ENCODE measurements at places on chromosomes 16 and 17.
A peak's percentile ranks its signal among the peaks of the same experiment; 100 is the strongest.

DNA sequence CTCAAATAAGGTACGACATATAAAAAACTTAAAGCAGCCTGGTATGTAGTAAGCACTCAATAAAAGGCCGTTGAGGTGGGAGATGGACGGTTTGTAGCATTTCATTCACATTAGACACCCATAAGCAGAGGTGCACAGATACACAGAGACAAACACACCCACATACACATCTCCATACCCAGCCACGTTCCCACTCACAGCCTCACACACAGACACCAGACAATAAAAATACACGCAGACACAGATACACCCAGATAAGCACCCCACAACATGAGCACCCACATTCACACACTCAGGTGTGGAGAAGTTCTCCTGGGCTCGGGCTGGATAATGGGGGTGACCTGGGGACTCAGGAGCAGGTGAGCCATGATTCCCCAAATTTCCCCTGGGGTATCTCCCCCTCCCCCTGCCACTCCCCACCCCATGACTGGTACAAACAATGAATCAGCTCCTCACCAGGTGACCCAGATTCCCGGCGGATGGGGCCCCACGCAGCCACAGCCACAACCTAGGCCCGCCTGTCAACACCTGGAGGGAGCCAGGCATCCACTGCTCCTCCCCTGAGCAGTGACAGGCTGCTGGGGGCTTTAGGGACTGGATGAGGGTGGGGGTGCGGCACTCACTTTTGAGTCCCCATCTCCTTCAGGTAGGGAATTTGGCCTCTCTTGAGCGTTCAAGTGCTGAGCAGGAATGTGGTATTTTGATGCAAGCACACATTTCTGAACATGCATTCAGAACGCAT lies 2.7 kb downstream of the DLX3 start:
- no peak for DNase-seq

- DNase-seq: peak; percentile 8
These were observed 8.8 kb upstream of the CNOT1 start for GRCh38 chr16:58638148-58639036.

DNA sequence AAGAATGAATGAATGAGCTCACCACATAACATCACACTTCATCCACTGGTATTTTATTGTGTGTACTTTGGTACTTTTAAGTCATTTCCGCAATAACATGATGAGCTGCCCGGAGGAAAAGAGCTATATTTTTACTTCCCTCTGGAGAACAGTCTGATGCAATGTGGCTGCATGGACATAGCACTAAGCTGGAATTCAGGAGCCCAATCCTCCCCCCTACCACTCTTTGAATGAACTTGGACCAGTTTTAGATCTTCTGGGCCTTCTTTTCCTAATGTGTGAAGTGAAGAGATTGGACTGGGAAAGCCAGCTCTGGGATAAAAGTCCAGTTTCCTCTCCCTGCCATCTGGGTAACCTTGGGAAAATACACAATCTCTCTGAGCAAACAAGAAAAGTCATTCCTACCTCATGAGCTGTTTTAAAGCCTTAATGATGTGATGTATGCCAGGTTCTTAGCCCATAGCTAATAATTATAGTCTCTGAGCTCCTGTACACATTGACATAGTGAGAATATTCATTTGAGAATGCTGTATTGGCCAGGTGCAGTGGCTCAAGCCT lies 79.3 kb downstream of the ABCC12 start:
- peak; percentile 36 for DNase-seq

- no peak for DNase-seq
These were observed 189.7 kb downstream of the IRX5 start for GRCh38 chr16:55120408-55120807.

- no peak for DNase-seq
These were observed 50.1 kb downstream of the BRIP1 start for GRCh38 chr17:61813211-61813610.

DNA sequence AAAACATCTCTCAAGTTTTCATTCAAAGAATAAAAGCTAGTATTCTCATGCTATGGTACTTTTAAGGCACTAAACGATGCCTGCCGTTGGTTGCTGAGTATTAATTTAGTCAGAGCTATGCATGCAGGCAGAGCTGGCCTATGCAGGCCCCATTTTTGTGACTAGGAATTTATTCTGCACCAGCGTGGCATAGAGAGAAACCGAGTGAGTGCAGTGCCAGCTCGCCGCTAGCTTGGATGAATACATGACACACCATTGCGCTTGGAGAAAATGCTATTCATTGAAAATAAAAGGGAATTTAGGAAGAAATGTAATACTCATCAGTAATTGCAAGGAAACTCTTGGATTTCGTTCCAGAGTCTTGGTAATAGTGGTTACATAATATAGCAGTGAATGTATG lies 231.6 kb upstream of the RBFOX1 start:
- DNase-seq: no peak

DNA sequence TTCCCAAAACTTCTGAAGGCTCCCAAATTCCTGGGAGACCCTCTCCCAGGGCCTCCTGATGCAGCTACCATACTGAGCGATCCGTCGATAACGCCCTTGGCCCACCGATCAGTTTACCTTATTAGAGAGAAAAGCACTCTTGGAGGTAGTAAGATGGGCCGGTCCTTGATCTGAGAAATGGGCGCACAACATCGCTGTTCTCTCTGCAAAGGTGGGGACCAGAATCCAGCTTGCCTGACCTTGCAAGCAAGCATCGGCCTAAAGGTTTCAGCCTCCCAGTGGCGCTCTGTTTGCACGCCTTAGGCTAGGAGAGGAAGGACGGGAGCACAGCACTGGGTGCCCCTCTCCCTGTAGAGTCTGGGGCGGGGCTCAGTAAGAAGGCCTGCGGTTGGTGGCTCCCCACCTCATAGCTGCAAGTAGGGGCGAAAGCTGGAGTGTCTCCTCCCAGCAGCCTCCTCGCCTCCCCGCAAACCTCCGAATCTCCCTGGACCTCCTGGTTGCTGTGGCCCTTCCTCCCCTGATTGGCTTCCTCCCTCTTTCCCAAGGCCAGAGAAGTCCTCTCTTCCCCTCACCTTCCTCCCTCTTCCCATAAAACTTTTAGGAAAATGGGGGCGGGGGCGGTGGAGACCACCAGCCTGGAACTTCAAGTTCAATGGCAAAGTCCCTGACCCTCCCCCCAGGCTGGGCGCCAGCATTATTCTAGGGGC lies at the start of gene PRAC1:
Gene PRAC1, minus strand, starts transcription at position 318 of the 707 bp plus-strand sequence. Its CDS starts 126 bp downstream, at position 192.
- DNase-seq: no peak

DNA sequence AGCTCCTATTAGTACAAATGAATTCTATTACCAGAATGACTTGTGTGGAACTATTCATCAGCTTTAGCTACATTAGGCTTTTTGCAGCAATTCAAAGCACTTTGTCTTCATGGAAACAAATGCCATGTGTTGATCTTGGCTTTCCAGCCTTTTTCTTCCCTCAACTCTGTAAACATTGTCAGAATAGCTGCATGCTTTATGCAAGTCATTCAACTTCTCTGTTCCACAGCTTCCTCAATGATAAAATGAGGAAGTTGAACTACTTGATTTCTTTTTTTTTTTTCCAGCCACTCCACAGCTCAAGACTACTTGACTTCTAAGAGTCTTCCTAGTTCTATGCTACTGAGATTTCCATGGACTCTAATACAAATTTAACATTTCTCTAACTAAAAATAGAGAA lies 41.1 kb downstream of the KIAA0753 start:
- no peak for DNase-seq

GRCh38 chr17:72535779-72536178 lies 415.0 kb downstream of the SOX9 start:
- no peak for DNase-seq

DNA sequence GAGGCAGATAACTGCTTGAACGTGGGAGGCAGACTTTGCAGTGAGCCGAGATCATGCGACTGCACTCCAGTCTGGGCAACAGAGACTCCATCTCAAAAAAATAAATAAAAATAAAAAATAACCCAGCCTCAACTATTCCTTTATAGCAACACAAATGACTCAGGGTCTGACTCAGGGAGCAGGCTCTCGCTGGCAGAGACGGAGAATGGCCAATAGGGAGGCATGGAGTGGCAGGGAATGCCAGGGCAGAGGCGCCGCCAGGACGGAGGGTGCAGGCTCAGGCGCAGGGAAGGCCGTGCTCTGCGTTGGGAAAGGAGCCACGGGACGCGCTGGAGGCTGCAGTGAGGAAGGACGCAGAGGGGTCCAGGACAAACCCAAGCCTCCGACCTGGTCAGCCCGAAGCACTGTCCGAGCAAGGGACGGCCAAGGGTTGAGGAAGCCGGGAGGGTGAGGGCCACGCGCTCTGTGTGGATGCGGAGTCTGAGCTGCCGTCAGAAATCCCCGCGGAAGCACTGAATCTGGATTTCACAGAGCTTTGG lies 40.3 kb downstream of the PKD1 start:
- no peak for DNase-seq

DNA sequence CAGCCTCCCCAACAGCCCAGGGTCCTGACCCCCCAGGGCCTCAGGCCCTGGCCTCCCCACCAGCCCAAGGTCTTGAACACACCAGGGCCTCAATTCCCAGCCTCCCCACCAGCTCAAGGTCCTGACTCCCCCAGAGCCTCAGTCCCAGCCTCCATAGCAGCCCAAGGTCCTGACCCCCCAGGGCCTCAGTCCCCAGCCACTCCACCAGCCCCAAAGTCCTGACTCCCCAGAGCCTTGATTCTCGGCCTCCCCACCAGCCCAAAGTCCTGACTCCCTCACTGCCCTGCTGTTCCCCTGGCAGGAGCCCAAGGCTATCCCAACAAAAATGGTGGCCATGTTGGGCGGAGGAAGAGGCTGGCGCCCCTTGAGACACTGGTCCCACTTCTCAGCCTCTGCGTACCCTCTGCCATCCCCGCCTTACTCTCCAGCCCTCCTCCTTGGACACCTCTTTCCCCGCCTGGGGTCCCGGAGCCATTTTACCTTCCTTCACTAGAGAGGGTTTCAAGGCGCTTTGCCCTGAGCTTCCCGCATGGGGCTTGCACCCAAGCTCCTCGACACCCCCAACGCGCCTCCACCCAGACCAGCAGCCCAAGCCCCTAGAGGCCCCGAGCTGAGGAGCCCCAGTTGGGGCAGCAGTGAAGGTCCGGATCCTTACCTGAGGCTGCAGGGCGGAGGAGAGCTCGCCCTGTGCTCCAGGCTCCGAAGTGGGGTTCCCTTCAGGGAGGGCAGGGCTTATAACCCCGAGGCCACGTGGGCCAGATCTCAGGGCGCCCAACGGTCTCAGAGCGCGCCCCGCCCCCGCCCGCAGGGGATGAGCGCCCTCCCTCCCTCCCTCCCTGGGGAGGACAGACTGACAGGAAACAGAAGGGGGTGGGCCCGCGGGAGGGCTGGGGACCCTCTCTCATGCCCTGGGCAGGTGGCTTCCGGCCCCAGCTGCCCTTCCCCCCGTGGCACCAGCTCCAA lies 3.5 kb upstream of the TSPOAP1 start:
- DNase-seq: no peak

GRCh38 chr16:4391631-4392381 lies 20.2 kb downstream of the VASN start:
- no peak for DNase-seq

DNA sequence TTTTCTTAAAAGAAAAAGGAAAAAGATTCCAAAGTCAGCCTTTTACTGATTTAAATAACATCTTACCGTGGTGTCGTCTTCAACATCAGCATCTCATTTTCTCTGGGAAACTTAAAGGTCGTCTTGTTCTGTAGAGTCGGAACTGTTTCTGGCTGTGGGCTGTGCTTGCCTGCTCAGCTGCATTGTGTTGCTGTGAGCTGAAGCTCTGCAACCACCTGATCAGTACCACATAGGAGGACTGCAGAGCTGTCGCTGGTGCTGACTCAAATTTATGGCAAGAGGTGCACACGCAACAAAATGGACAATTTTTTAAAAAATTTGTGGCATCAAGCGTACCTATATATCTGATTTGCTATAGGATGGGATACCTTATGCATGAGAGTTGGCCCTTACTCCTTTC lies at the start of gene OMG:
Gene OMG, minus strand, starts transcription at position 150 of the 400 bp plus-strand sequence. CDS start 908 bp downstream, outside the sequence.
- no peak for DNase-seq

DNA sequence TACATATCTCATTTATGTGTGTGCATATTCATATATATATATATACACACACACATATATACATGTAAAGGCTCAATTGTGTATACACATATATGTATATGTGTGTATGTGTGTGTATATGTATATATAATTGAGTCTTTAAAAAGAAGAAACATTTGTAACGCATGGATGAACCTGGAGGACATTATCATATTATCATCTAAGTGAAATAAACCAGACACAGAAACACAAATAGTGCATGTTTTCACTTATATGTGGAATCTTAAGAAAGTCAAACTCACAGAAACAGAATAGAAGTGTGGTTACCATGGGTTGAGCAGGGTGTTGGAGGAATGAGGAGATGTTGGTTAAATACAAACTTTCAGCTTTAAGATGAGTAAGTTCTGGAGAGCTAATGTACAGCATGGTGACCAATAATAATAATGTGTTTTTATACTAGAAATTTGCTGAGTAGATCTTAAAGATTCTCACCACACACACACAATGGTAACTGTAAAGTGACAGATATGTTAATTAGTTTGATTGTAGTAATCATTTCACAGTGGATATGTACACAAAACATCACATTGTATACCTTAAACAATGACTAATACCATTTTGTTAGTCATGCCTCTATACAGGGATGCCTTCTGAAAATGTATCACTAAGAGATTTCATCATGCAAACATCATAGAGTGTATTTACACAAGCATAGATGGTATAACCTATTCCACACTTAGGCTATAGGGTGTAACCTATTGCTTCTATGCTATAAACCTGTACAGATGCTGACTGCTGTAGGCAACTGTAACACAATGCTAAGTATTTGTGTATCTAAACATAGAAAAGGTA lies 132.6 kb upstream of the CACNG5 start:
- no peak for DNase-seq

- DNase-seq: no peak
These were observed 145.2 kb downstream of the KCNJ2 start for GRCh38 chr17:70314506-70314905.

- DNase-seq: no peak
These were observed 44.3 kb upstream of the CDH5 start for GRCh38 chr16:66322174-66322573.

GRCh38 chr17:40281663-40282062 lies 6.0 kb upstream of the CDC6 start:
- DNase-seq: no peak

DNA sequence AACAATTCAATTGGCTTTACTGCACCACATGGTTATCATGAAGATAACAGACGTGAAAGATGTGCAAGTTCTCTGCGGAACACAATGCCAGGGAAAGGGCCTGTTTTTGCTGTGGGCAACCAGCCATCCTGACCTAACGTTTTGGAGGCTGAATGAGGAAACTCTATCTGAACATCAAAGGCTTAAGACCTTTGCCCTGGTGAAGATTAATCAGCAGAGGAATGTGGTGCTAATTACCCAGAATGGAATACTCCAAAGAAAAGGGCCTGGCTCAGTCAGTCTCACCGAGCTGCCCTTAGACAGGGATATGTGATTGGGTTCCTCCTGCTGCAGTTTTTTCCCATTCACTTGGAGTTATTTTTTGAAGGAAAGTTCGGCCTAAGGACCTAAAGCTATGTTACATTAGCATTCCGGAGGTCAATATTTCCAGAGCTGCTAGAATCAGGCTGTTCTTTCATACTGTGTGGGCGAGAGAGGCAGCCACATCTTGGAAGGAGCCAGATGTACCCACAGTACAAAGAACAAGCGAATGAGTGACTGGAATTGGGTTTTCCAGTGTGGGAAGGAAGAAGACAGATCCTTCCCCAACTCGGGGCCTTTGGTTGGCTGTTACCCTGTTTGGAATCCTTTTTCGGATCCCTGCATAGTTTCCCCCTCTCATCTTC lies 15.5 kb downstream of the ASIC2 start:
- DNase-seq: no peak

- DNase-seq: no peak
These were observed 83.9 kb downstream of the SPECC1 start for GRCh38 chr17:20092973-20093626.

- DNase-seq: no peak
These were observed 6.4 kb upstream of the CACNG4 start for GRCh38 chr17:66957951-66958579.

Data from pancreas (tissue), 10 donors.